CD4-positive, alpha-beta T cell treated with Interferon alpha-2 for 1 hour (primary cell): ENCODE measurements at places on chromosomes 7 and 10.

DNA sequence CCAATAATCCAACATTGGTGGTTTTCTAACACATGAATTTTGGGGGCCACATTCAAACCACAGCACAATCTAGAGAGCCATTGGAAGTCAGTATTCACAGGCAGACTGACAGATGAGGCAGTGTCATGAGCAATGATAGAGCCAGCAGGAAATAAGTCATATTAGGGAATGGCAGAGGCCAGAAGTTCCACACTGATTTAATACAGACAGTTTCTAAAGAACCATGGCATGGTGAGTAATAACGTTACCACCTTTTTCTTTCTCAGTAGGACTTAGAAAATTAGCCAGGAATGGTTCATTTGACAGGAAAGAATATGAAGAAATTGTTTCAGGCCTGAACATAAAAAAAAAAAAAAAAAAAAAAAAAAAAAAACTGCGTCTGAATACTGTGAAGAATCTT, 210.3 kb downstream of the GPAM start:
- no peak for DNase-seq

- no peak for DNase-seq
These were observed 5.9 kb upstream of the HDAC9 start for GRCh38 chr7:18489624-18490023.

DNA sequence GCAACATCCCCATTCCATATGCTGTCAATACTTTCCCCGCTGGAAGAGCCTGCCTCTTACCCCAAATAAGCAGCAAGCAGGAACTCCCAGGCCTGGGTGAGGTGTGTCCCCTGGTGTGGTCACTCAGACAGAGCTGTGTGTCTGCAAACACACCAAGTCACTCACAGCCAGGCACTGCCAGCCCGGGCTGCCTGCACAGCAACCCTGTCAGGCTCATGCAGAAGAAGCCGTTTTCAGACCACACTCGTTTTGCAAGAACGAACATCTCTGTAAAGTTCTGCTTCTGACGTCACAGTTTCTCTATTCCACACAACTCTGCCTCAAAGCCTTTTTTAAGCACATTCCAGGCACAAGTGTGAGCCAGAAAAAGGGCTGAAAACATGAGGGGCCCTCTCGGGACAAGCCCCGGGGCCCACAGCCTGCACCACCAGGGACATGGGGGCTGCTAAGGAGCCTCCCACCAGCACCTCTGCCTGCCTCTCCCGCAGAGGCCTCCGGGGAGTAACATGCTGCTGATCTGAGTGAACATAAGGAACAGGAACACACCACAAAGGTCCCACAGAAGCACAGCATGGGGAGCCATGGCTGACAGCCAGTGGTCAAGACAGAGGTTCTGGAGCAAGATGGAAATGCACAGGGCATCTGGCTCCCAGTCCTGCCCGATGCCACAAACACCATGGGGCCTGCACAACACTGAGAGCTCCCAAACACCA, 11.4 kb downstream of the PTPRN2 start:
- no peak for DNase-seq

DNA sequence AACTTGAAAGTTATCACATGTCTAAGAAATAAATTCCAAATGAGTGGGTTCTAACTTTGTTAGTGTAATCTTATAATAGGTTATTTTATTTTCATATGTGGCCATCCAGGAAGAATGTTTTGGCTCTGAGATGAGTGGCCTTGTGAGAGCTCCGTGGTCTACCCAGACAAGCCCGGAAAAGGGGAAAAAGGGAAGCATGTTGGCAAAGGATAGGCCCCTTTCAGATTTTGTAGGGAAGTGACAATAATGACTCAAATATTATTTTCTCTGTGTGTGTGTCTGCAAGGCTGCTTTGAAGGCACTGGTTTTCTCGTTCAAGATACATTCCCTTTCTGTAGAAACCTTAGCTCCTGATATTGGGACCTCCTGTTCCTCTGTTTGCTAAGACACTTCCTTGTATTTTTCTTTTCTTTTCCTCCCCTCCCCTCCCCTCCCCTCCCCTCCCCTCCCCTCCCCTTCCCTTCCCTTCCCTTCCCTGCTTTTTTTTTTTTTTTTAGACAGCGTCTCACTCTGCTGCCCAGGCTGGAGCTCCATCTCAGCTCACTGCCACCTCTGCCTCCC, 240.8 kb downstream of the LRMDA start:
- DNase-seq: no peak

- no peak for DNase-seq
These were observed 38.1 kb upstream of the ARL4A start for GRCh38 chr7:12649348-12649747.

DNA sequence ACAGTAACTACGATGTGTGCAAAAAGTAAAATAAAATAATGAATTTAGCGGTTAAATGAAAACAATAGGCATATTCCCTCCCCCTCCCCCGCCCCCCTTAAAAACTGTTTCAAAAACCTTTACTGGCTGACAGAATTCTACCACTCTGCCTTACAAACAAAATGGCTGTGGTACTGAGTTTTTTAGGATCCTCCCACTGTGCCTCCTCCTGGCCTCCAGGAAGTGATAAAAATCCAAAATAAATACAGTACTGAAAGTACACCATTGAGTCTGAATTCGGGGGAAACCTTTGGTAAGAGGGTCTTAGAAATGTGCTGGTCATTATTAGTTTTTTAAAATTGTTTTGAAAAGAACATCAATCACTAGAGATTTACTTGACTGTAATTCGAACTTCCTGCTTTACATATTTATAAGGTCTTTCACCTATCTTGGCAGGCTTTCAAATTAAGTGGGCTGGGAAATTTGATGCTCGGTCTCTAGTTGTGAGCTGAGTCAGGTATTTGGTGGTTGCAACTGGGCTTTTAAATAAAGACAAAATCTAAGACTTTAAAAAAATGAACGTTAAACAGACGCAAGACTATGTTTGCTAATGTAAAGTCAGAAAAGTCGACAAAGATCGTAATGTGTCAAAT, 32.5 kb upstream of the EPC1 start:
- peak; percentile 67 for DNase-seq

DNA sequence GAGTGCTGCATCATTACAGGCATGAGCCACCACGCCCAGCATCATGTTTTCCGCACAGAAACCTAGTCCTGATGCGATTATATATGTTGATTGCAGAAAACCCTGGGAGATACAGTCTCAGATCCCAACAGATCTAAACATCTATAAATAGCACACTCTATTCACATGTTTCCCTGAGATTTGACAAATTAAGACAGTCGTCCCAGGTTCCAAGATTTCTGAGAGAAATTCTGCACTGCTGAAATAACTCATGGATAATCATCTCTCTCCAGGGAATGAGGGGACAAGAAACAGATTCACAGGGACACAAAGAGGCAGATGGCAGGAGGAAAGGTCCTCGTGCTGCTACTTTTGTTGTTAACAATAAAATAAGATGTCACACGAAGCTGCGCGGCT, 393.1 kb upstream of the CELF2 start:
- DNase-seq: no peak

DNA sequence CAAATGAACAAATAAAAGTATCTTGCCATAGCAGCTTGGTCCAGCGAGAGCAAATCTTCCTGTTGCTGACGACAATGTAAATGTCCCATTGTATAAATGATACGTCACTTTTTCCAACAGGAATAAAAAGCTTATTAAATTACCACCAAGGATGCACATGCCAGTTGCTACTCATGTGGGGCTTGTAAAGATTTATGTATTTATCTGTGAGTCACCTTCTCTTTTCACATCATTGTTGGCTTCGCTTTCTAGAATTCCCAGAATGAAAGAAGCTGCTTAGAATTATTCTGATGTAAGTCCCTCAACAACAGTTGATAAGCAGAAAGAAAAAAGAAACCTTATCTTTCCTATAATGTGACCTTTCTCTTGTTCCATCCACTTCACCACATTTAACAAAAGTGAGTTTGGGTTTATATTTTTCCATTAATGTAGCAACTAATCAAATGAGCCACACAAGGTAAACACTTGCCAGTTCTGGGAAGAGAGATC, 22.4 kb downstream of the DNAJC12 start:
- no peak for DNase-seq

GRCh38 chr10:114077347-114077746, 33.7 kb downstream of the ADRB1 start:
- no peak for DNase-seq

DNA sequence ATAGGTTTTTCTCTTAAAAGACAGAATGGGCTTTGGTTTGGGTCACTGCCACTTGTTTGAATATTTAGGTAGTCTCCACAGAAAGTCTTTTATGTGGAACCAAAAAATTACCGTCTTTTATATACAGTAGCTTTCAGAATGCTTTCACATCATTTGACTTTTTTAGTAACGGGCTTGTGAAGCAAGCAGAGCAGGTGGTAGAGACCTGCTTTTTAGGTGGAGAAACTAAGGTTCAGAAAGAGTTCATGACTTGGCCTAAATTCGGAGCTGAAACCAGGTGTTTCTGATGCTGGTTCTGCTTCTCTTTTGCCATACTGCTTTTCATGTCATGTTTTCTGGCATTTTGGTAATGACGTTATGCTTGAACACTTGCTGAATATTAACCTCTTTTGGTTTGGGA, 36.3 kb downstream of the GARS1 start:
- no peak for DNase-seq
